RPMI7951 (cell line): ENCODE measurements at places on chromosomes 3 and 15. TPM values are rescaled to one million over a fixed set of nuclear protein-coding genes. Genes with fewer than 3 reads are reported as not detected.

DNA sequence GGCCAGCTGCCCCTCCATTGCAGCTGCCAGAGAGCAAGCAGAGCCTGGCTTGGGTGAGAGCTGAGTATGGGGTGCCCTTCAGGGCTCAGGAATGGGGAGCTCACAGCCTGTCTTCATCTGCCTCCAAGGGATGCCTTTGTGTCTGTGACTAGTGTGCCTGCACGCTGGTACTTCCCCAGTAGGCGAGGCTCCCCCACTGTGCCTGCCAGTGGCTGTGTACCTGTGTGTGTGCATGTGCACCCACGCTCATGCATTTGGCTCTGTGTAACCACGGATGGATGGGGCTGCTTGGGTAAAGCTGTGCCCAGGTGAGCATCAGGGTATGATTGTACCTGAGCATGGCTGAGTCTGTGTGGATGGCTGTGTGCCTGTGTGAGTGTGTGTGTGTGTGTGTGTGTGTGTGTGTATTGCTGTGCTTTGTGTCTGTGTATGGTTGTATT lies 2.3 kb upstream of the GRM2 start:
- DNase-seq = no peak

- no peak for DNase-seq
Measured at GRCh38 chr3:62035402-62036057, 337.8 kb downstream of the FEZF2 start.

- no peak for DNase-seq
Measured at GRCh38 chr15:43294091-43294706, 27.5 kb upstream of the TGM5 start.

ZNF860 gene
- 0.60 and 1.4 TPM in 2 replicates for total RNA-seq

IQCF5 gene
- total RNA-seq = not detected in 2 replicates
